ENCODE measurements at places on chromosomes 6 and 20.

DNA sequence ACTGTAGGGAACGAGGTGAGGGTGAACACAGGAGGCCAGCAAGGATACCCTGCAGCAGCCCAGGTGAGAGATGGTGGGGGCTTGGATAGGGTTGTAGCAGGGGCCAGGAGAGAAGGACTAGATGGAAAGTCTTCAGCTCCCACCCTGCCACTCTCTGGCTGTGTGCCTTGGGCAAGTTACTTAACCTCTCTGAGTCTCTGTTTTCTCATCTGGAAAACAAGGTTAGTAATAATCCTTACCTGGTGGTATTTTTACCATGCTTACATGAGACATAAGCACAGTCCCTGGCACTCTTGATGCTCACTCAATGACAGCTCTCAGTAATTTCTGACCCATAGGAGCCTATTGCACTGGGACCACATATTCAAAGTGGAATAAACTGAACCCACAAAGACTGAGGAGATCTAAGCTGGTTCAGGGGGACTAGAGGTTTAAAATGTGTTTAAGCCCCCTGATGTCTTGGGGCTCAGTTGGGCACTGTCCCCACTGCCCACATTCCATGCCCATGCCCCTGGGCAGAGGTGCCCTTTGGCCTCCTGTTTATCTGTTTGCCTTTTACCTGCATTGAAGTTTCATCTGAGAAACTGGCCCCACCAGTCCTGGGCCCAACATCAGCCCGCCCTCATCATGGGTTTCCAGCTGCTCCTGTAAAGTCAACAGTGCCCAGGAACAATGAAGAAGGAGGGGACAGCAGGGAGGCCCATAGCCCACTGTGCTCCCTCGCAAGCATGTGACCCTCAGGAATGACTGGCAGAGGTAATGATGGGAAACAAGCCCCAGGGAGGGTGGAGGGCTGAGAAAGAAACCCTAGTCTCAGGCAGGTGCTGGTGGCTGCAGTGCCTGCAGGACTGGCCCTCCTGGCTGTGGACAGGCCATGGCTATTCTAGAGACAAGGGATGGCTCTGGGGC lies 104.0 kb downstream of the VEGFA start:
- no peak for DNase-seq

GRCh38 chr20:20680991-20681508 lies 31.4 kb downstream of the RALGAPA2 start:
- no peak for DNase-seq

GRCh38 chr6:68317366-68317765 lies 317.7 kb upstream of the ADGRB3 start:
- DNase-seq = no peak

DNA sequence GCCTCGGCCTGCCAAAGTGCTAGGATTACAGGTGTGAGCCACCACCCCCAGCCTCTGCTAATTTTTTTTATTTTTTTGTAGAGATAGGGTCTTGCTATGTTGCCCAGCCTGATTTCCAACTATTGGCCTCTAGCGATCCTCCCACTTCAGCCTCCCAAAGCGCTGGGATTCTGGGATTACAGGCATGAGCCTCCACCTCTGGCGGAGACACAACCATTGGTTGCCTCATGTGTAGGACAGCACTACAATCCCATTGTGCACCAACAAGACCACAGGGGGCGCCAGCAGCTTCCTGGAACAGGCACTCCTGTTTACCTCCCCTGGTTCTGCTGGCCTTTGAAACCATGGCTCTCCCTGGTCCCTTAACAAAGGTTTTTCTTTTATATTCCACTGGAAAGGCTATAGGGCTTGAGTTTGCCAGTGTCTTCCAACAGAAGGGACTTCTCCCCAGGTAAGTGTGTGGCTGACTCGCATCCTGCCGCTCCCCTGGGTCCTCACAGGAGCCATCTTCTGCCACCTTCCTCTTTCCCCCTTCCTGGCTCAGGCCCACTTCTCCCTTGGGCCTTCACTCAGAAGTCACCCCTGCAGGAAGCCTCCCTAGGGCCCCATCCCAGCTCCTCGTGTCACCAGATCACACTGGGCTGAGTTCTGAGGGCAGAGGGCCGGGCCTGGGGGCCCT lies 39.2 kb upstream of the TLDC2 start:
- DNase-seq = peak; percentile 74

- no peak for DNase-seq
Observed at GRCh38 chr6:149990661-149991471, 27.1 kb downstream of the ULBP1 start.

GRCh38 chr6:108117427-108118358 lies 43.2 kb upstream of the OSTM1 start:
- no peak for DNase-seq

DNA sequence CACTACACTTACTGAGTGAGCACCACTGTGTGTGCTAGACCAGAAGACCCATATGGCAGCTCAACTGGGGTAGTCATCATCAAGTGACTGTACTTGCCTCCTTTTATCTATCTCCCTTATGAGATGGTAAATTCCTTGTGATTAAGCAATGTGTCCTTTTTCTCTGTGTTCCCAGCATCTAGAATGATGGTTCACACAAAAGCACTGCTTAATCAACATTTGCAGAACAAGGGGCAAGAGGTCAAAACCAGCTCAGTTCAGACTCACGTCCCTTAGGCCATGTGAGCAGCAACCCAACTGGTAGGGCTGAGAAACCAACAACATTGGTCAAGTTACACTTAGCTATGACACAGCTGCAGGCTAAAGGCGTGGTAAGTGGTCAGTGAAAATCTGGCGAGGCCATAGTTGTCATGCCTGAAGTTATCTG lies 10.0 kb downstream of the TRAM2 start:
- DNase-seq = no peak

DNA sequence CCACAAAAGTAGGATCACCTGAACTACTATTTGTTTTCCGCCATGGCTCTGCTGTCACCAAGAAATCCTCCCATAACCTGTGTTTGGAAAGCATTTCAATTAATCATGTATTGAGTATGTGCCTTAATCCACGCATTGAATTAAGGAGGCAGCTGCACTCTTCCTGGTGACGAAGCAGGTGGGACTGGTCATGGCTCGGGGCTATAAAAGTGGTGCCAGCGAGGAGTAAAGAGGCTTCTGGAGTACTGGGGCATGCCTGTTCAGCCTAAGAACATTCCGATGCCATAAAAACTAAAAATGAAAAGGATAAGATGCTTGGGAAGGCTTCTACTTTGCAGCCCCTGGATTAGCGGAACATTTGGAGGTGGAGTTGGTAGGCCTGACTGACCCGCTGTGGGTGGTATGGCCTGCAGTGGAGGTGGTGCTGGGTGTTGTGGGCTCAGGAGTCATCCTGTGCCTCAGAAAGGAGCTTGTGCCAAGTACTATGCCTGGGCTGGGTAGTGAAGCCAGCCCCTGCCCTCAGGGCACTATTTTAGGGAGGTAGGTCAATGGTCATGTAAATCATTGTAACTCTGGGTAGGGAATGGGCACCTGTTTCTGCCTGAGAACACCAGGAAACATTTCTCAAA lies 110.5 kb downstream of the B3GAT2 start:
- no peak for DNase-seq

- DNase-seq = no peak
Observed at GRCh38 chr20:12337601-12338000, 419.9 kb downstream of the BTBD3 start.

- DNase-seq = no peak
Observed at GRCh38 chr6:26163427-26164119, 76.3 kb downstream of the HFE start.

DNA sequence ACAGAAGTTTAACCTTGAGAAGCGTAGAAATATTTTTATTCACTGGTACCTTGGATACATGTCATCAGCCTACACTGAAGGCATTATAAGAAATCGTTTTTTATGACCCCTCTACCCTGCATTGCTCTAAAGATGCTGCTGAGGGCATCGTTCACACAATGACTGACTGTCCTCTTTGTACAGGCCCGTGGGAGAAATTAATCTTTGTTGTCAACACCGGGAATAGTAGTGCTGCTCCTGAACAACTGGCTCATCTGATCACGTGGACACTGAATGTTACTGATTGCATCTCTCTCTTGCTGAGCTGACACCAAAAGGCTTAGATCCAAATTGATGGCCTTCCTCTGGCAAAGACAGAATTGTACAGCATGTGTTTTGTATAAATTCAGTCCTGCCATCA lies 157.1 kb upstream of the SMLR1 start:
- DNase-seq = no peak

DNA sequence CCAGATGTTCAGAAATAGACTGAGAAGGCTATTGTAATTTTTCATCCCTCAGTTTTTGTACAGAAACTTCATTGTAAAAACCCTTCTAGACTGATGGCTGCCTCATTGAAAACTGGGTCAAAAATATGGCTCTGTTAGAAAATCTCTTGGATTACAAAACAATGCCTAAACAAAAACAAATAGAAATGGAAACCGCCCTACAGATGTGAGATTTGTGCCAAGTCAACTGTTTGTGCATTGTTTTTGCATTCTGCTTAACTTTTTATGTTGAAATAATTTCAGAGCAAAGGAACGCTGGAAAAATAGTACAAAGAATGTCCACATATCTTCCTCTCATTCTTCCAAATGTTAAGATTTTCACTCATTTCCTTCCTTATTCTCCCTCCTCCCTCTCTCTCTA lies 425.1 kb downstream of the FOXA2 start:
- DNase-seq = no peak

DNA sequence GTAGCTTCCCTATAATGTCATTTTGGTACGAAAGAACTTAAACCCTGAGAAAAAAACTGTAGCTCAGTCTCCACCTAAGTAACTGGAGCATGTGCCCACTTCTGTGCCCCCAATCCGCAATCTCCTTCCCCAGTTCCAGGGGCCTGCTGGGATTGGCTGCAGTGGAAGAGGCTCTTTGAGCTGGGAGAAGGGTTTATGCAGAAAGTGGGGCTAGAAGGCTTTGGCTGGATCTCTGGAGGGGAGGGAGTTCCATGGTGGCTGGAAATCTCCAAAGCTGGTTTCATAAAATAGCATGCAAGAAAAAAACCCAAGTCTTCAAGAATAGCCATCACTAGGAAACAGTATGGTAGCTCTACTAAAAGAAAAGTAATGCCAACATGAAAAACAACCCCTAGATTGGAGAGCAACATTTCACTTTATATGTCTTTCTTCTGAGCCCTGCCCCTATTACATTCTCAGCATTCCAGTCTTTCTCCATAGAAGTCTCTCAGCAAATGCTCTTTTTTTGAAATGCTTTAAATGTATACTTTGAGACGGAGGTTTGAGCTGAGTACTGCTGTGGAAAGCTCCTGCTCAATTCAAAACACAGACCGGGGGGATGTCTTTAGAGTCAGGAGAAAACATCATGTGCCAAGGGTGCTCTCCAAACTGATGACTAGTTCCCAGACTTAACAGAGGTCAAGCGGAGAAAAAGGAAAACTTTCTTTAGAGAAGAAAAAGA lies 36.0 kb upstream of the FOXO3 start:
- DNase-seq = no peak

- no peak for DNase-seq
Observed at GRCh38 chr20:51423290-51423667, 119.2 kb downstream of the NFATC2 start.

- DNase-seq = no peak
Observed at GRCh38 chr6:12064131-12064530, 52.0 kb downstream of the HIVEP1 start.

DNA sequence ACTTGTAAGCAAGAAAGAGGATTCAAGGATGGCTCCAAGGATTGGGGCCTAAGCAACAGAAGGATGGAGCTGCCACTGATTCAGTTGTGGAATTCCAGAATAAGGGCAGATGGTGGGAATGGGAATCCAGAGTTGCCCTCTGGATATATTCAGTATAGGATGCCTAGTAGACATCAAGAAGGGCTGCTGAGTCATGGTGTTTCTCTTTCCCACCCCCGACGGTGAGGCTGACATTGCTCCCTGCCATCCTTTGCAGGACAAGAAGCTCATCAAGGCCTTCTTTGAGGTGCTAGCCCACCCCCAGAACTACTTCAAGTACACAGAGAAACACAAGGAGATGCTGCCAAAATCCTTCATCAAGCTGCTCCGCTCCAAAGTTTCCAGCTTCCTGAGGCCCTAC lies 11.2 kb upstream of the ZNF76 start:
- no peak for DNase-seq

All from NT2/D1 (cell line).